Right kidney (tissue), 9 donors: ENCODE measurements at places on chromosomes 6 and 20.

GRCh38 chr6:33661106-33661838, 40.1 kb downstream of the ITPR3 start:
- DNase-seq: no peak

DNA sequence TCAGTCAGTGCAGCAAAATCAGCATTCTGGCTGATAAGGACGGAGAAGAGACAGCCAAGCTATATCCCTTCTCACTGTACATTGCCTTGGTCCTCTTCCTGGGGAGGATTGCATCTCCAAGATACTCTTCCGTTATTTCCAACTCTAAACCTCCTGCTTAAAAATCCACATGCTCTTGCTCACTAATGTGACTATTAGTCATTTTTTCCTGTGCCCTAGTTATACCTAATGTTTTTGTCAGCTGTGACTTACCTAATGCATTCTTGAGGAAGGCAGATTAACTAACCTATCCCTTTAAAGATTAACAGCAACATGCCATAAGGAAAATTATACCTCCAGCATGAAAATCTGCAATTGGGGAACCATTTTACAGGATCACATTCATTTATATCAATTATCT, 317.6 kb downstream of the BTBD9 start:
- no peak for DNase-seq

DNA sequence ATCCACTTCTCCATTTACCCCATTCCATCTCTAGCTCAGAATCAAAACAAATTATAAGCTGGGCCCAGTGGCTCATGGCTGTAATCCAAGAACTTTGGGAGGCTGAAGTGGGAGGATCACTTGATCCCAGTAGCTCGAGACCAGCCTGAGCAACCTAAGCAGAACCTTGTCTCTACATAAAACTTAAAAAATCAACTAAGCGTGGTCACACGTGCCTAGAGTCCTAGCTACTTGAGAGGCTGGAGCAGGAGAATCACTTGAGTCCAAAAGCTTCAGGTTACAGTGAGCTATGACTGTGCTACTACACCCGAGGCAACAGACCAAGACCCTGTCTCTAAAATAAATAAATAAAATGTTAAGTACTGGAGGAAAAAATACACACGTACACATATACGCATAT, 74.7 kb upstream of the RUNX2 start:
- no peak for DNase-seq

- DNase-seq: no peak
Measured at GRCh38 chr6:166511316-166511715, 75.2 kb downstream of the RAMACL start.

GRCh38 chr20:46205349-46205748, 87.2 kb downstream of the CD40 start:
- no peak for DNase-seq

GRCh38 chr20:18388860-18389259, 78.0 kb downstream of the DZANK1 start:
- DNase-seq: no peak
